Chondrocyte (in vitro differentiated cells): ENCODE measurements at places on chromosomes 16 and 17. TPM values are rescaled to one million over a fixed set of nuclear protein-coding genes. Genes with fewer than 3 reads are reported as not detected.

Gene KRTAP9-2
- not detected in 3 replicates for total RNA-seq

Gene LRRC75A
- total RNA-seq = 2.2 to 4.1 TPM (median 2.3 TPM) in 3 replicates

Gene PPP1R27
- not detected in 3 replicates for total RNA-seq

Gene CDH8
- 2.8 to 6.2 TPM (median 5.7 TPM) in 3 replicates for total RNA-seq

Gene SHISA6
- total RNA-seq = not detected in 3 replicates

Gene KRTAP3-2
- not detected in 3 replicates for total RNA-seq

DNA sequence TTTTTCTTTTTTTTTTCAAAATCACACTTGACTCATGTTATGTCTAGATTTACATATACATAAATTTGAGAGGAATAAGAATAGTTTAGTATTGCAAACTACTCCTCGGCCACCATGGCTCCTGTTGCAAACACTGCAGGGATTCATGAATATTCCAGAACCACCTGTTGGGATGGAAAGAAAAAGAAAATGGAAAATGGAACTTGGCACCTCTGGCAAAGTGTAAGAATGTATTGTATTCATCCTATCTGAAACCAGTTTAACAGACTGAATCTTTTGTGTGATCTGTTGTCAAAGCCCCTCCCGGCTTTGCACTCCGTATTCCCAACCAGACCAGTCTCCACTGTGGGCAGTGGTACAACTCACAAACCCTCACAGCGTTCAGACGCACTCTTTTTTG, 124.4 kb downstream of the SPECC1 start:
- no peak for DNase-seq

DNA sequence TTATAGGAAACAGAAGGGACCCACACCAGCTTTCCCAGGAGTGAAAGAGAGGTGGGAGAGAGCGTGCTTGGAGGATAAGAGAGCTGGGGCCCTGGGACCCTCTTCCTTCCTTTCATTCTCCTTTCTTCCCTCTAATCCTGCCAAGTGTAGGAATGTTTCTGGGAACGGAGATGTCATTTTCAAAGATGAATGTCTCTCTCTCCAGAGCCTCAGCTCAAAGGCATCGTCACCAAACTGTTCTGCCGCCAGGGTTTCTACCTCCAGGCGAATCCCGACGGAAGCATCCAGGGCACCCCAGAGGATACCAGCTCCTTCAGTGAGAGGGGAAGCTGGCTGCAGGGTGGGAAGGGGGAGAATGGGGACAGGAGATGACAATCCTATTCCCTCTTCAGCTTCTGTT, 2.0 kb downstream of the FGF11 start:
- DNase-seq = no peak

DNA sequence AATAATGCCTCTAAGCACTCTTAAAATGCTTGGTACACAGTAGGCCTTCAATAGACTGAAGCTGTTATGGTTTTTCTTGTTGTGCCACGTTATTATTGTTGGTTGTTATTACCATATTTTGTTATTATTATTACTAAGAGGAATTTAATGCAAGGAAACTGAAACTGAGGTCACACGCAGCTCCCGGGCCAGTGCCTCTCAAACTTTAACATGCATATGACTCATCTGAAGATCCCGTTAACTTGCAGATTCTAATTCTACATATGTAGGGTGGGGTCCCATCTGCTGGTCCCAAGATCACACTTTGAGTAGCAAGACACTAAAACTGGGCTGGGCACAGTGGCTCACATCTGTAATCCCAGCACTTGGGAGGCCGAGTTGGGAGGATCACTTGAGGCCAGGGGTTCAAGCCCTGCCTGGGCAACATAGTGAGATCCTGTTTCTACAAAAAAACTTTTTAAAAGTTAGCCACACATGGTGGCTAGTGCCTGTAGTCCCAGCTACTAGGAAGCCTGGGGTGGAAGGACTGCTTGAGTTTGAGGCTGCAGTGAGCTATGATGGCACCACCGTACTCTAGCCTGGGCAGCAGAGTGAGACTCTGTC, 888 bp downstream of the ACSM5 start:
- no peak for DNase-seq

- no peak for DNase-seq
Measured at GRCh38 chr17:37483311-37484039, 6.2 kb upstream of the DUSP14 start.

- peak; percentile 30 for DNase-seq
Measured at GRCh38 chr17:54085934-54086333, 263.2 kb downstream of the KIF2B start.

- DNase-seq = no peak
Measured at GRCh38 chr17:74128456-74129211, 74.8 kb upstream of the RPL38 start.

- no peak for DNase-seq
Measured at GRCh38 chr16:31700530-31701388, 172.8 kb upstream of the ZNF267 start.

DNA sequence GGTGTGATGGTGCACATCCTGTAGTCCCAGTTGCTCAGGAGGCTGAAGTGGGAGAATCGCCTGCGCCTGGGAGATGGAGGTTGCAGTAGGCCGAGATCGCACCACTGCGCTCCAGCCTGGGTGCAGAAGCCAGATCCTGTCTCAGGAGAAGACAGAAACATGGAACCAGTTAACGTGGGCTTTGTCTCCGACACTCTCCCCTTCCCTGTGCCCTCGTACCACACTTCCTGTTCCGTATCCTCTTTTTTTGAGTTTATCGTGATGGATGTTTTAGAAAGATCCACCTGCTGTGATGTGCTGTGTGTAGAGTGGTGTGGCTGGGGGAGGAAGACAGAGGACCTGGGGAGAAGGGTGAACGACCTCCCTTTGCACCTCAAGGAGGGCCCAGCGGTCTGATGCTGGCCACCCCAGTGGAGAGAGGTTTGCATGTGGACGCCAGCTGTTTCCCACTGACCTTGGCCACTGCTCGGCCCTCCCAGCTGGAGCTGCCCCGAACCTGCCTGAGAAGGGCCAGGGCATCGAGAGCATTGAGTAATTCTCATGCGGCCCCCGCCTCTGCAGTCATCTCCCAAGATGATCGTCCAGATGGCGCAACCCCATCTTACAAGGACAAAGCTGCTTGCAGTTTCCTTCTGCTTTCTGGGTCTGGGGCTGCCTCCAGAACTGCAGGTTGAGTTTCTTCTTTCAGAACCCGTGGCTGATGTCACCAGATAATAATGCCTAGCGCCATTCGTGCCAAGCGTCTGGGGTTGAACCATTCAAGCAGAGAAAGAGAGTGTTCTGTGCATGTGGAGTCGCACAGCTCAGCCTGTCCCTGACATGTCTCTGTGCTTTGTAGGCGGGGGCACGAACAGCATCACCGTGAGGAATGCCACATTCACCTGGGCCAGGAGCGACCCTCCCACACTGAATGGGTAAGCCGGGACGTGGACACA, 126.3 kb downstream of the ABCC1 start:
- no peak for DNase-seq

DNA sequence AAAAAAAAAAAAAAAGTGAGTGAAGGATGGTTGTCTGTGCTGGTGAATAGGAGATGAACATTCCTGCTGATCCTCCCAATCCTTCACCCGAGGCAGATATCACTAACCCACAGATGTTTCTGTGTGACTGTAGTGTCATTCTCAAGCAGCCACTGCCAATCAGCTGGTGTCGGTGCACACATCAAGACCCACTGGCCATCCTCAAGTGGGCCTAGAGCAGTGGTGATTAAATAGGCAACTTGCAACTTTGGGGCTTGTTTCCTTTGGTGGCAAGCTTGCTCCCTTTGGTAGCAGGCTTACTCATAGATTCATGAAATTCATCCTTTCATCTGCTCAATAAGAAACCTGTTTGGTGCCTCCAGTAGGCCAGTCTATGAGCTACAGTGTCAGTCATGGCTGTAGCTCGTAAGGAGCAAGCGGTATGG, 51.1 kb upstream of the LGALS9 start:
- no peak for DNase-seq

- no peak for DNase-seq
Measured at GRCh38 chr16:77298418-77299360, 99.5 kb downstream of the SYCE1L start.

- DNase-seq = no peak
Measured at GRCh38 chr17:20205609-20206008, 196.4 kb downstream of the SPECC1 start.

DNA sequence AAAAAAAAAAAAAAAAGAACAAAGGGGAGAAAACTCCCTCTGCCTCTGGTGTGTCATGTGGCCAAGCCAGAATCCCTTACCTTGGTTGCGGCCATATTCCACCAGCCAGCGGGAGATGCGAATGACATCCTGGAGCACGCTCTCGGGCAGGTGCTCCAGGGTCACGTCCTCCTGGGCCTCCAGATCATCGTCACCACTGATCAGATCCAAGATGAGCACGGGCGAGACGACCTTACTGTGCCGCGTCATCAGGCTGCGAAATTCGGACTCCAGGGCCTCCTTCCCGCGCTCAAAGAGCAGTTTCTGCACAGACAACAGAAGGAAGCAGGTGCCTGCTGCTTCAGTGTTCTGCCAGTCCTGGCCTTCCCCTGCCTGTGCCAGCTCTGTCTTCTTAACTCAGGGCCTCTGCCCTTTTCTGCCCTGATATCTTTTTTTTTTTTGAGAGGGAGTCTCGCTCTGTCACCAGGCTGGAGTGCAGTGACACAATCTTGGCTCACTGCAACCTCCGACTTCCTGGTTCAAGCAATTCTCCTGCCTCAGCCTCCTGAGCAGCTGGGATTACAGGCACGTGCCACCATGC, 5.8 kb downstream of the EXOC7 start:
- no peak for DNase-seq

DNA sequence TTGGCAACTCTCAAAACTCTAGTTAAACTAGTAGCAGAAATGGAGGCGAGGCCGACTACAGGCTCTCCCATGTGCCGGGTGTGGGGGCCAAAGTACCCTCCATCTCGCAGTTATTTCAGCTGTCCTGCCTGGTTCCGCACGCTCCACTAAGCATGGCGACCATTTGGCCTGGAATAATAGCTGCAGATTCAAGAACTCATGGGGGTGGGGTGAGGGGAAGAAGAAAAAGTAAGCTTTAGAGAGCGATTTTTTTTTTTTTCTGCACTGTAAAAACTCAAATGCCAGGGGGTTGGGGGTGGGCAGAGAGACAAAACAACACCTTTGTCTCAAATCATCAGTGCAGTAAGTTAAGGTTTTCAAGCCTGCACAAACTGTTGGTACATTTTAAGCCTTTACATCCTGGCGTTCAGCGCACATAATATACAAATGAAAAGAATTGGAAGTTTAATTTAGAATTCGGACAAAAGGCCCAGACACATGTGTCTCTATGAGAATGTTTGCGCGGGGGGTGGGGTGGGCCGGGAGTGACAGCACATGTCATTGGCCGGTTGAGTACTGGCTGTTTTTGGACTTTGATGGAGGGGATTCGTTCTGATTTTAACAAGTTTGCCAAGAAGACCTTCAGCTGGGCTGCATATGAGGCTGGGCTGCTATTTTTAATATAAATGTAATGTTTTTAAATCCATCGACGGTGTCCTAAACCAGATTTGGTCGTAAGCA, 694.7 kb upstream of the SALL1 start:
- DNase-seq = no peak

GRCh38 chr16:27568077-27568476, 18.1 kb downstream of the KATNIP start:
- no peak for DNase-seq

DNA sequence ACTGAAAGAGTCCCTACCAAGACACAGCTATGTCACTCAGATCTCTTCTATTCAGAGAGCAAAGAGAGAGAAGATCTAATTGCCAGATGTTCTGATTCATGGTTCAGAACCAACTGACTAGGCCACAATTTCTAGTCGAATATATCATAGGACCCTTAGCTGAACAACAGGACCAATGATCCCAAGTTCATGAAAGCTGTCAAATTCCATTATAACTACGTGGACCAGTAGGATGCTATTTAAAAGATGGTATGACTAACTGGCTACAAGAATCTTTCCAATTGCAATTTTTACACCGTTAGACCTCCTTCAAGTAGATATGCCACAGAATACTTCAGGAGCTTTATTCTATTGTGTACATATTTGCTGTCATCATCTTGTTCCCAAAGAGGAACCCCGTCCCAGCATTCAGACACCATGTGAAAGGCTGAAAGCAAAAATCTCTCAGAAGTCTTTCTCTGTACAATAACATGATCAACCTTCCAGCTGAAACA, 26.0 kb downstream of the DCUN1D3 start:
- DNase-seq = no peak

GRCh38 chr17:45325810-45326209, 9.0 kb upstream of the MAP3K14 start:
- DNase-seq = no peak

- no peak for DNase-seq
Measured at GRCh38 chr16:4038448-4038847, 77.8 kb downstream of the ADCY9 start.

GRCh38 chr17:77323413-77324171, 182.8 kb downstream of the SEC14L1 start:
- peak; percentile 84 for DNase-seq

DNA sequence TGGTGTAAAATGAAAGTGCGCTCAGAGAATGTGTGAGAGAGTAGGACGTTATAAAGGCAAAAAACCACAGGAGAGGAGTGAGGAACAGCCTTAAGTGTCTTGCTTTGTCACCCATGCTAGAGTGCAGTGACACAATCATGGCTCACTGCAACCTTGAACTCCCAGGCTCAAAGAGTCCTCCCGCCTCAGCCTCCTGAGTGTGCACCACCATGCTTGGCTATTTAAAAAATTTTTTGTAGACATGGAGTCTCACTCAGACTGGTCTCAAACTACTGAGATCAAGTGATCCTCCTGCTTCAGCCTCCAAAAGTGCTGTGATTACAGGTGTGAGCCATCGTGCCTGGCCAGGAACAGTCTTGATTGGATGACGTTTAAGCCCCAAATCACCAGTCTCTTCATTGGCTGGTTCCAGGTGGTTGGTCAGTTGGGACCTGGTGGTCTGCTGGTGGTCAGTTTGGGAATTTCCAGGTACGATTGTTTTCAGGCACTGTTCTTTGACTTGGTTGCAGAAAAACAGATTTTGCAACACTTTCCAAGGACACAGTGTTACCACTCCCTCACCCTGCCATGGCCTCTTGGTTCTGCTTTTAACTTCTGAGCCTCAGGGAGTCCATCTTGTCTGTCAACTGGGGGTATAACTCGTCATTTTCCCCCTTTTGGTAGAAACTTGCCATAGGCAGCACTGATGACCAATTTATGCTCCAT, 21.2 kb downstream of the DHODH start:
- DNase-seq = no peak

- DNase-seq = no peak
Measured at GRCh38 chr17:65657251-65657828, 95.9 kb upstream of the AXIN2 start.

- DNase-seq = no peak
Measured at GRCh38 chr17:65062171-65062915, 5.8 kb upstream of the GNA13 start.
